Lower lobe of right lung (tissue), 2 donors: ENCODE measurements at places on chromosomes 13 and 19.

DNA sequence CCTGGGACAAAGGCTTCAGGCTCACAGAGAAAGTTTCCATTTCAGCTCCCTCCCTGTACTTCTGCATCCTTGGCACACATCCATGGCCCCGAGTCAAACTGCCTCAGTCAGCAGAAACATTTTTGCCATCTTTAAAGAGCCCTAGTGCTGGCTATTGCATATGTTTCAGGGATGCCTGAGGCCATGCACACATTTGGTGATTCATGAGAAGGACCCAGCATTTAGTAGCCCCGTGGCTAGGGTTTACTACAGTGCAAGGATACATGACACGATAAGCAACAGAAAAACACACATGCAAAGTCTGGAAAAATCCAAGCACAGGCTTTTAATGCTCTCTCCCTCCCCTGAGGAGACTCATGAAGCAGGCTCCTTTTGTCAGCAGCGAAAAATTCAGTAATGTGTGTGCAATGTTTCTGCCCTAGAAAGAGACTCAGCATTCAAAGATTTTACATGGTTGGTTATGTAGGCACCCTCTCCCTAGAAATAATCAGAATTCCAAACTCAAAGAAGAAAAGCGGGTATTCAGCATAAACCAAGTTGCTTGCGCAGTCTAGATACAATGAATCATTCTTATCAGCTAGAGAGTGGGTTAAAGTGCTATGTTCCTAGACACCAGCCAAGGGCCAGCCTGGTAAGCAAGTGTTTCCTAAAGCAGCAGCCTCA is 17.6 kb downstream of the ACOD1 start:
- DNase-seq = no peak

- DNase-seq = no peak
These were observed 19.1 kb upstream of the KCTD4 start for GRCh38 chr13:45219938-45220375.

DNA sequence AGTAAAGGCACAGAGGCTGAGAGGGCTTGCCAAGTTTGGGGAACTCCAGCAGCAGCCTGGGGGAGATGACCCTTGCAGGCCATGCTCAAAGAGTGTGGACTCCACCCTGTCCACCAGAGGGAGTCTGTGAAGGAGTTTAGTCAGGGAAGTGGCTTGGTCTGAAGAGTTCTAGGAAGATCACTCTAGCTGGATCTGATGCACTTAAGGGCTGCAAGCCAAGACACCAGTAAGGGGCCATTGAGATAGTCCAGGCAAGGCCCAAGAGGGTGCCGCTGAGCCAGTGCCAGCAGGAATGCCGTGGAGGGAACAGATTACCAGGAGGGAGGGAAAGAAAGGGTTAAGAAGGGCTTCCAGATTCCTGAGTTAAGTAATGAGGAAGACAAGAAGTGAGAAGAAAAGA is 68.7 kb downstream of the ZAR1L start:
- peak; percentile 57 for DNase-seq

- DNase-seq = no peak
These were observed at the start of gene PRMT1 for GRCh38 chr19:49677231-49677900. TSS of gene PRMT1 (plus strand) at chr19:49677271. CDS start at chr19:49677281, 10 bp downstream.

- peak; percentile 48 for DNase-seq
These were observed at the start of gene ZNF154 for GRCh38 chr19:57708641-57709361. TSS of gene ZNF154 (minus strand) at chr19:57709204. CDS start at chr19:57708971, 233 bp downstream.

DNA sequence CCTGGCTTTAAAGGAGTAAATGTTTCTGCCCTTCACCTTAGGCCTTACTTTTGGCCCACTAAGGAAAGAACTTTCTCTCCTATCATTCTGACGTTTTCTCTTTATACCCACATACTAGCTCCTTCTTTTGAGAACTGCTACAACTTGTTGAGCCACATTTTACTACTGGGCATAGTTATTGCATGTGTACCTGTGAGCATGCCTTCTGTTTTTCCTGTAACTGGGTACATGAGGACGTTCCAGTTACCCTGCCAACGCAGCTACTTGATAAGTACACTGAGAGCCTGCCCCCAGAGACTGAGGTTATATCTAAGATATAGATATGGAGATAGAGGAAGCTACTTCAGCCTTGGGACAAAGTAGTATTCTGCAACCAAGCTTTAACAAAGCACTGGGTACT is 3.5 kb downstream of the CCDC169 start:
- DNase-seq = no peak

DNA sequence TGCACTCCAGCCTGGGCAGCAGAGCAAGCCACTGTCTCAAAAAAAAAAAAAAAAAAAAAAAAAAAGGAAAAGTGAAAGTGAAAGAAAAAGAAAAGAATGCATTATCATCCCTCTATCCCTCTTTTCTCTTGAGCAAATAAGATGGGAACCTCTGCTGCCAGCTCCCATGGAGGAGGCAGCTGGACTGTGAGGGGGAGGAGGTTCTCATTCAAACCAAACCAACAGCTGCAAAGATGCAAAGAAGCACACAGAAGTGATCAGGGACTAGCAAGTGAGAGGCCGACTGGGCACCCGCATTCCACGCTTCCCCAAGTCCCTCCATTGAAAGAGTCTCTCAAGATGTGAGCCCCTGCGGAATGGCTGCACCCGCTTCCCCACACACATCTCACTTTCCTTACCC is 63.5 kb downstream of the TSHZ3 start:
- DNase-seq = no peak

DNA sequence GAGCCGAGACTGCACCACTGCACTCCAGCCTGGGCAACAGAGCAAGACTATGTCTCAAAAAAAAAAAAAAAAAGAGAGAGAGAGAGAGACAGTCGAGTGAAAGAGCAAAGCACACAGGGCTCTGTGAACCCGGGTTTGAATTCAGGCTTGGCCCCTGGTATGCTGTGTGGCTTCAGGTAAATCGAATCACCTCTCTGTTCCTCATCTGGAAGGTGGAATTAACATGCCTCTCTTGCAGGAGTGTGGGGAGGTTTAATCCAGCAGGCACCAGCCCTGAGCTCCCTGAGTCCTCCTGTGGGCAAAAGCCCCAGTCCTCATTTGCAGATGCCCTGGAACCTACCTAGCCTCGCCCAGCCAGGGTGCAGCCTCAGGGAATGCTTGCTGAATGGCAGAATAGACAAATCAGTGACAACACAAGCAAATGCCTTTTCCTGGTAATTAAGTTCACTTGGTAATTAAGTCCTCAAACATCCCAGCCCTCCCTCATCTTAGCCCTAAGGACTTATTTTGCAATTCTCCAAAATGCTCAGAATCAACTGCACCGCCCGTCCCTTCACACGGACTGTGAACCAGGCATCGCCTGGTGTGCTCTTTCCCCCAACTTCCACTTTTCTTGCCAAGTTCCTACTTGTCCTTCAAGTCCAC is 4.6 kb upstream of the ZNRF4 start:
- DNase-seq = no peak

GRCh38 chr19:17686023-17686521 is 2.1 kb downstream of the UNC13A start:
- no peak for DNase-seq
